ENCODE measurements at places on chromosomes 2 and 18.
A peak's percentile ranks its signal among the peaks of the same experiment; 100 is the strongest.

- no peak for DNase-seq
Observed at GRCh38 chr2:38605298-38605830, 2.6 kb upstream of the HNRNPLL start.

- DNase-seq = no peak
Observed at GRCh38 chr2:194718881-194719280, 938.1 kb upstream of the SLC39A10 start.

DNA sequence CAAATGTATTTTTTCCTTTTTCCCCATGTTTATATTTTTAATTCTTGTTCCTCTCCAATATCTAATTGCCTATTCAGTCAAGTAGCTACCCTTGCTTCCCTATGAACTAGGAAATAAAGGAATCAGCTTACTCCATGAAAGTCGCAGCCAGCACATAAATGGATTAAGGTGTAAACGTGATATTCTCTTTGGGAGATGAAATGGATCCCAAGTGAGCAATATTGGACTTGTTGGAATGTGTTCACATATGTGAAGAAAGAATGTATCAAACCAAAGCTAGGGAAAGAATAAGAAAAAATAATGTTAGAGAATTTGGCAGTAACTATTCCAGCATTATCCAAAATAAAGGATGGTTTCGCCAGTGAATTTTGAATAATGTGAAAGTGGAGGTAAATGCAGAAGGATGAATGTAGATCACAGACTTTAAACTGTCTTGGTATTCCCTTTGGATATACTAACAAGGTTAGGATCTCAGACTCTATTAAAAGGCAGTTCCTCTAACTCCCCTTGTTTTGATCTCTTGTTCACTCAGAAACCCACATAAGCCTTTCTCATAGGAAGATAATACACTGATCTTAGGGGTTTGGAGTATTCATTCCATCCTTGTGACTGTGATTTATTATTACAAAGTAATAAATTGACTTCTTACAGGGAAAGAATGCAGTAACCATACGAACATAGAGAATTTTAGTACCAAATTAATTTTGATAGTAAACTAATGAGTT is 208.1 kb downstream of the BABAM2 start:
- DNase-seq = no peak

- no peak for DNase-seq
Observed at GRCh38 chr2:49053156-49053555, 101.2 kb downstream of the FSHR start.

GRCh38 chr2:203685789-203686420 is 20.5 kb upstream of the CD28 start:
- DNase-seq = no peak

GRCh38 chr2:25168256-25169072 is at the start of gene POMC:
Gene POMC, minus strand, starts transcription at chr2:25168580. Its CDS starts 3,808 bp downstream, at chr2:25164772.
- DNase-seq = peak; percentile 56

DNA sequence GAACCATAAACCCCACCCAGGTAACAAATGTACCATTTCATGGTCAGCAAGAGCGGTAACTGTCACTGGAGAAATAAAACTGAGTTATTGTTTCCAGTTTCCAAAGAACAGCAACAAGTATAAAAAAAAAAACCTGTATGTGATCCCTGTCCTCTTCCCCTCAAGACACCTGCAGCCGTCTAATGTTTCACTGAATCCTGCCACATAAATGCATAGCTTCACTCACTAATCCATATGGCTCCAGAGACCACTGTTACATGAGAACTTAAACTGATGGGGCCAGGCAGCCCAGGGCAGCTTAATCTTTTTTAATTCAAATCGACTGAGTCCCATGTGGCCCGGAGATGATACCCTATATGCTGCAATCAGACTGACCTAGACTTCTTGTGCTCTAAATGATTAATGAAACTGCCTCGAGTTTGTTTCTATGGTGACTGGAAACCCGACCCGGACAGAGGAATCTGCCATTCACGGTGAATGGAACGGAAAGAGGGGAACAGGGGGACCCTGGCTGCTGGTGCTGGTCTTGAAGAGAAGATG is 60.9 kb upstream of the SIX2 start:
- peak; percentile 47 for DNase-seq

DNA sequence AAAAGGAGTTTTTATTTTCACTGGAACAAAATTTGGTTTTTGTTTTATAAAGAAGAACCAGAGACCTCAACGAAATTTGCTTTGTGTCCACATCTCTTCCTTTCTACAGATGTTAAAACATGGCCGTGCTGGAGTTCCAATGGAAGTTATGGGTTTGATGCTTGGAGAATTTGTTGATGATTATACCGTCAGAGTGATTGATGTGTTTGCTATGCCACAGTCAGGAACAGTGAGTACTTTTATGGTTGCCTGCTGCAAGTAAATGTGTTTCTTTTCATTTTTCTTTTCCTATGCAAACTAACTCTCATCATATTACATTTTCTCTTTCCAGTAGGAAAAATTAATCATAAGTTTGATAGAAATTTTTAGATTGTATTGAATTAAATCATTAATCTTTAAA is 48.4 kb upstream of the TBR1 start:
- peak; percentile 1 for DNase-seq

DNA sequence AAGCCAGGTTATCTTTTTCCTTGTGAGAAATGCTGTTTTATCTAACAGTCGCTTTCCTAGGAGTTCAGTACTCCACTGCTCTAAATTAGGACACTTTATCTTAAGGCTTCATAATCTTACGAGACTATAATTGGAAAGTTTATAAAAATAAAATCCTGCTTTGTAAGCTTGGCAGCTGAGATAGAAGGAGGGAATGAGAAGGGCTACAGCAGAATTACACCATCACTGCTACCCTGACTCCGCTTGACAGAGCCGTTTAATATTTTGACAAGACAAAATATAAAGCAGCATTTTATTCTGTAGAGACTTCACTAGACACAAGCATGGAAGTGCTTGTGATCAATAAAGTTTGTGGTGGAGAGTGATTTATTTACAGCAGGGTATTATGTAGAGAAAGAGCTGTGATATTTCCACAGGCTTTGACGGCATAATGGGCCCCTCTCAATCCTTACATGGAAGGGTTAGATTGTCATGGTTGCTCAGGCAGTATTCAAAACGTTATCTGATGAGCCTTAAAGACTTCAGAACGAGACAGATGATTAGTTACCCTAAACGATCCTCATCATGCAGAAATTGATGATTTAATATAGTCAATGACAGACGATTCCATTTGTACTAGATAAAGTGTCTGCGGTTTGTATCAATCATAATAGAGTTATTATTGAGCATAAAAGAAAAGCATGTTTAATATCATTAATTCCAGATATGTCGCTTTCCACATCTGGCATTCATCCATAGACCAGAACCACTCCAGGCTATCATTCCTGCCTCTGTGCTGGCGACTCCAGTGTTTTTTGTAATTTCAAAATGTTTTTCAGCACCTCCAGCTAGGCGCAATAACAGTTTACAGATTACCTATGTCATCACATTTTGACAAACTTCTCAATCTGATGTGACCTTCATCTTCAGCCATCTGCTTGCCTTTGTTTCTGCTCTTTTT is 242.2 kb downstream of the FIGN start:
- no peak for DNase-seq

DNA sequence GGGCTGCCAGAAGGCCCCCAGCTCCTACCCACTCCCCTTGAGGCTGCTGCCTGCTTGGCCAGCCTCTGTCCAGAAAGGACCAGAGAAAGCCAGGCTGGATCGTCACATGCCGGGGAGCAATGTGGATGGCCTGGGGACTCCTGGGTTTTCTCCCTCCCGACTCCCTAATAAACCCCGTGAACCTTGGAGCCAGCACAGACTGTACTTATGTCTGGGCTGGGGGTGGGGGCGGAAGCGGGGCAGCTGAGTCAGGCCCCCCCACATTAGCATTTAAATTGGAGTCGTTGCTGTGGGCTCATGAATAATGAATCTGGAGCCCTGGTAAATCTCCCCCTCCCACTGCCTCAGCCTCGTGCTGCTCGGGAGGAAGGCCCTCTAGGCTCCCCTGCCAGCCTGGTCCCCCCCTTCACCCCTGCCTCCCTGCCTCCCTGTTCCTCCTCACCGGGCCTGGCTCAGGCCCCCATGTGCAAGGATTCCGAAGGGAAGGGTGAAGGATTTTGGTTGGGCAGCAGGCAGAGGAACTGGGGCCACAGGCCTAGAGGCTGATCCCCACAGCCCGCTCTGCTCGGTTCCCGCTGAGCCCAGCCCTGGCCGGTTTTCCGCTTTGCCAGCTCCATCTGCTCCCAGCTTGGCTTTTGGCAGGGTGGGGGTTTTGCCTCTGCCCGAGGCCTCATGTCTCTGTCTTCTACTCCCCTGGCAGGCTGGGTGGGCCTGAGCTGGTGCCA is 7.3 kb upstream of the ASIC4 start:
- DNase-seq = peak; percentile 75

- peak; percentile 93 for DNase-seq
Observed at GRCh38 chr18:48409591-48410094, 460 bp upstream of the ZBTB7C start.

DNA sequence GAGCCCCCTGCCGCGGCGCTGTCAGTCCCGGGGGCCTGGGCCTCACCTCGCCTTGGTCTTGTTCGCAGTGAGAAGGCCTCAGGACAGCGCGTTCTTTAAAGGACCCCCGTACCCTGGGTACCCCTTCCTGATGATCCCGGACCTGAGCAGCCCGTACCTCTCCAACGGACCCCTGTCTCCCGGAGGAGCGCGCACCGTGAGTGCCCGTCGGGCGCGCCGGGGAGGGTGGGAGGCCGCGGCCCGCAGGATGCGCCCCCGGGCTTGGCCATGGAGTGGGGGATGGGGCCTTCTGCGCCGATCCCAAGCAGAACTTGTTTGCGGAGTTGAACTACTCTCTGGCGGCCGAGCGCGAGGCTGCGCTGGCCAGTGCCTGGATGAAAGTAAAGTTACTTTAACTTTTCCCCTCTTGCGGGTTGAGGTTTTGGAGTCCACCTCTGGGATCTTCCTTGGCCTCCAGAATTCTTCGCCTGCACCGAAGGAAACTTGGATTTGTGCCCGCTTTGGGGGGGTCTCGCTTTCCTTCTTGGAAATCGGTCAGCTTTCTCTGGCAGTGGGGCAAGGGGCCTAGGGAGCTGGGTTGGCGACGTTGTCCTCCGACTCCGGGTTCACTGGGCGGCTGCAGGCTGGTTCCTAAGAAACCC is 1.2 kb downstream of the TCF7L1 start:
- peak; percentile 5 for DNase-seq

DNA sequence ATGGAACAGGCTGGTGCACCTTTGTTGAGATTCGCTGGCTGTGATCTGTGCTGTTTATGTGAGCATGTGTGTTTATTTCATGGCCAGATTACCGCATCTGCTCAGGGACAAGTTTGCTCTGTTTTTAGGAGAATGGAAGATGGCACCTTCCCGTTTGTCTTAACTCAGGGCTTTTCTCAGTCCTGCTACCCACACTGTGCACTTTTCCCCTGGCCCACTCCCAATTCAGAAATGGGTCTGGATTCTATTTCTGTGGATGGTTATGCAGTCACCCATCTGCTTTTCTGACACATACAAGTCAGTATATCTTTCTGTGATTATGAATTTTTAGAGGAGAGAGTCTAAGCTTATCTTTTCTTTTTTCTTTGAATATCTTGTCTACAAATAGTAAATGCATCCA is 15.4 kb downstream of the MGAT5 start:
- no peak for DNase-seq

DNA sequence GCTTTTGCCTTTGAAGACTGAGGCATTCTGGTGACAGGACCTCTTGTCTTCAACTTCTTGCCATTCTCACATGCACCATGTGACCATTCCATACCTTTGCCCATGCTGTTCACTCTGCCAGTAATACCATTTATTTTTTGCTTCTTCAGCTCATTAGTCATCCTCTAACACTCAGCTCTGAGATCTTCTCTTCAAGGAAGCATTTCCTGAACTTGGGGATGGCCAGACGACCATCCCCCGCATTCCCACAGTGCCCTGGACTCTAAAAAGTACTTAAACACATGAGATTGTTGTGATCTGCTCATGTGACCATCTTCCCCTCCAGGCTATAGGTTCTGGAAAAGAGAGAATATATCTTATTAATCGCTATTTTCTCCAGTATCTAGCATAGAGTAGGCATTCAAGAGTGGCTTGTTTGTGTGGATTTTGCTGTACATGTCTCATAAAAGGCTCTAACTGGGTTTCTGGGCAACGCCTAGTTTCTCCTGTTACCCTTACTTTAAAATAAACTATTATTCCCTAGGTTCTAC is 33.9 kb downstream of the PAX3 start:
- no peak for DNase-seq

GRCh38 chr2:207184348-207184747 is 18.6 kb upstream of the KLF7 start:
- DNase-seq = no peak

GRCh38 chr18:75170916-75171315 is 38.0 kb downstream of the PTGR3 start:
- DNase-seq = no peak

GRCh38 chr2:10137053-10137843 is 14.7 kb downstream of the RRM2 start:
- DNase-seq = peak; percentile 24

GRCh38 chr2:22729466-22729865 is 655.5 kb upstream of the KLHL29 start:
- no peak for DNase-seq

DNA sequence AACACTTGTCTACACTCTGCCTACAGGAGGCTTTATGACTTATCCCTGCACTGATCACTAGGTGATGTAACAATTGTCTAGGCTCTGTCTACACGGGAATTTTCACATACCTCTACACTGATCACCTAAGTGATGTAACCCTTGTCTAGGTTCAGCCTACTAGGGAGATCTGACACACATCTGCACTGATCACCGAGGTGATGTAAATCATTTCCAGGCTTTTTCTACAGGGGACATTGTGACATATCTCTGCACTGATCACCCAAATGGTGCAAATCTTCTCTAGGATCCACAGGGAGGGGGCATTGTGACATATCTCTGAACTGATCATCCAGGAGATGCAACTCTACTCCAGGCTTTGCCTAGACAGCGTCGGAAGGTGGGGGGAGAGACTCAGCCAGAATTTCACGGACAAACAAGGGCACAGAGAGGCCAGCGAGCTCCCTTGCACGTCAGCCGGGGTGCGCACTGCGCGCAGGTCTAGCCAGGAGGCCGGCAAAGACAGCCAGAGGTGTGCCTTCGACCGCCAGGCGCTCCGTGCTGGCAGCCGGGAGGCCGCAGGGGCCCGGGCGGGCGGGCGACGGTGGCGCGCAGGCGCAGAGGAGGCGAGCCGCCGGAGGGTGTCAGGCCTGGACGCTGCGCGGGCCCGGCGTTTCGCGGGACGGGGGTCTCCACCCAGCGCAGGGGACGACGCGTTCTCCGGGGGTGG is 46.9 kb upstream of the USP14 start:
- no peak for DNase-seq

DNA sequence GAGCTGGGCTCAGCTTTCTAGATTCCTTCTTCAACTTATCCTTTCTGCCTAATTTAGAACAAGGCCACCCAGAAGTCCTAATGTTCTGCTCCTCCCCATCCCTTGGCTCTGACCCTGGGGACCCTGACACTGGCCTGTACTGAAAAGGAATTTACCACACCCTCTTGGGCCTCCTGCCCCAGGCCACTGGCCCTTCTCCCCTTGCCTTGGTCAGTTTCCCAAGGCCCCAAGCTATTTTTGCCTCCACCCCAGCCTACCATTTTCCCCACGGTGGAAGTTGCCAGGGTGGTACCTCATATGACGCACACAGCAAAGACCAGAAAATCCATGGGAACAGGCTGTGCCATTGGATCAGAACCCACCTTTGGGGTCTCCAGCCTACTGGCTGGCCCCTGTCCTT is 72.1 kb downstream of the ZBTB7C start:
- no peak for DNase-seq

Measured in NCI-H69 (cell line).